Stimulated activated CD4-positive, alpha-beta T cell treated with anti-CD3 and anti-CD28 coated beads, TNF-alpha, amount 100 ng/mL, for 1 hour (primary cell): ENCODE measurements at places on chromosomes 3 and 15.

- no peak for DNase-seq
These were observed 17.8 kb upstream of the ERICH6 start for GRCh38 chr3:150721285-150722130.

- no peak for DNase-seq
These were observed 133.4 kb downstream of the TPRA1 start for GRCh38 chr3:127457094-127457475.

DNA sequence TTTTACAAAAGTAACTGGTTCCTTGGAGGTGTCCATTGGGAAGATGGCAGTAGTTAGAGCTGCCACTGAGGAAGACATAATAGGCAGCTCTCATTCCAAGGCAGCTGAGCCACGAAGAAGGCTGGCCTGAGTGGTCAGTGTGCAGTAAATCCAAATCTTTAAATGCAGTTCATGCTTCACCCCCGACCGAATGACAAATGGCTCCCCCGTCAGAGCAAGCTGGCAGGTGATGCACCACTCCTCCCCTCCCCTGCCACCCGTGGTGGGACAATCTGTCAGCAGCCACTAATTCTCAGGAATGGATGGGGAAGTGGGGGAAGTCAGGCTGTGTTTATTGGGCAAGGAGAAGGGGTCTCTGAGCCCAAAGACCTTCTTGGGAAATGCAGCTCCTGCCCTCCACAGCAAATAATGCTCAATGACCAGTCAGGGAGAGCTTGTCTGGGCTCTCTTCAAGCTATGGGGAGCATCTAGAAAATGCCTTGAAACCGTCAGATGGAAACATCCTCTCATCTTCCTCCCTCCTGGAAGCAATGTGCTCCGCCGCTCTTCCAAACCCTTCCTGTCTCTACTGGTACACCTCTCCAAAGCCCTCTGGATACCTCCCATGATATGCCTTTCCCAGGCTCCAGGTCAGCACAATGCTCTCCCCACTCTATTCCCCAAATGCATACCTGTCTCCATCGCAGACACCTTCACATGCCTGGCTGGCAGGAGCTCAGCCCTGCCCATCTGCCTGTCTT lies 65.4 kb downstream of the LIPC start:
- no peak for DNase-seq

GRCh38 chr3:120274739-120275167 lies 10.3 kb downstream of the GPR156 start:
- no peak for DNase-seq

DNA sequence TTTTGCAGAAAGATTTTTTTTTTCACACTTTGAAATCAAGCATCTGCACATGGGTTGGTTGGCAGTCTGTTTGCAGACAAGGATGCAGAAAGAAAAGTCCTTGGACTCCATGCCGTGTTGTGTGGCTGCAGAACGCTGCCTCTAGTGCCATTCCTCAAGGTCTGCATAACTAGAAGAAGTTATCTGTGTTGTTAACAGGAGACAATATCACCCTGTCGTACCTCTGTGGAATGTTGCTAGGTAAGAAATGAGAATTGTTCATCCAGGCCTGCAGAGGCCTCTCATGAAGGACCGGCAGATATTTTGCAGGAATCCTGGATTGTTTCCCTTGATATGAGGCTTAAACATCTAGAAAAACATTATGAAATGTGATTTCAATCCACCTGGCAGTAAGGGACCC lies 58.5 kb upstream of the PPARG start:
- no peak for DNase-seq

GRCh38 chr15:57236561-57237300 lies 139.6 kb upstream of the CGNL1 start:
- no peak for DNase-seq

- no peak for DNase-seq
These were observed 22.1 kb upstream of the TJP1 start for GRCh38 chr15:29844290-29844903.

DNA sequence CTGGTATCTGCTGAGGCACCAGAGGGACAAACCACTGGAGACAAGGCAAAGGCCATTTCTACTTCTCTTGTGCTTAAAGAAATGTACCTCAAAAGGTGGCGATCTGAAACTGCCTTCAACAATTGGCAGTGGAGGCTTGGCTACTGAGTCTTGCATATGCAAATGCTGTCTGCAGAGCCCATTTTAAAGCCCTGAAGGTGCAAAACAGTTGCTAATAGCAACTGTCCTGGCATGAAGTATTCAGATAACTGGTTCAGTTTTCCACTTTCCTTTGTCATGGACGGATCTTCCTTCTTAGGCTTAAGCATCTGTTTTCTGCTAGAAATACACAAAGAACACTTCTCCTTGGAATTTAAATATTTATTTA lies 71.4 kb upstream of the PSMD6 start:
- DNase-seq = no peak

GRCh38 chr3:57968501-57968900 lies 39.7 kb upstream of the FLNB start:
- no peak for DNase-seq

- DNase-seq = no peak
These were observed 54.6 kb downstream of the SST start for GRCh38 chr3:187615630-187616029.

DNA sequence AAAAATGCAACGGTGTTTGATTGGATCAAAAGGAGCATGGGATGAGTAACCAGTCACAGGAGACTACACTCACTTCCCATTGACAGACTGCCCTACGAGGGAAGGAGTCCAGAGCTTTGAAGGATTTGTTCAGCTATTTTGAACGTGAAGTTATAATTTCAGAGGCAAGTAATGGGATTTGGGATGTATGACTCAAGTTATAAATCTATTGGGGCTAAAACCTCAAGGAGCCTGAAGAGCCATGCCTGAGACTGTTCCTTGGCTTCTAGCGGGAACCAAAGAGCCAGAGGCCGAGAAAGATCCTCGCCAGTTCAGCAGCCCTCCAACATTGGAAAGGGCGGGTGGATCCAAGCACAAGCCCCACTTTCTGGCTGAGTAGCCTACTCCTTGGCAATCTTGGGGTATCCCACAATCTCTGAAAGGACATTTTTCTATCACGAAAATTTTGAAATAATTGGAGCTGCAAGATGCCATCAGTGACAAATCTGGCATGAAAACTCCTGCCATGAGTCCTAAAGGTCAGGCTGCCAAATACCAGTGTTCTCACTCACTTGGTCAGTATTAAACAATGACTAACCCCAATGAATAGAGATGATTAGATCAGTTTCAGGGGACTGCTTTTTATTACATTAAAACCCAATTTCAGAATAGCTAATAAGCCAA lies 48.6 kb upstream of the SLCO2A1 start:
- DNase-seq = no peak

DNA sequence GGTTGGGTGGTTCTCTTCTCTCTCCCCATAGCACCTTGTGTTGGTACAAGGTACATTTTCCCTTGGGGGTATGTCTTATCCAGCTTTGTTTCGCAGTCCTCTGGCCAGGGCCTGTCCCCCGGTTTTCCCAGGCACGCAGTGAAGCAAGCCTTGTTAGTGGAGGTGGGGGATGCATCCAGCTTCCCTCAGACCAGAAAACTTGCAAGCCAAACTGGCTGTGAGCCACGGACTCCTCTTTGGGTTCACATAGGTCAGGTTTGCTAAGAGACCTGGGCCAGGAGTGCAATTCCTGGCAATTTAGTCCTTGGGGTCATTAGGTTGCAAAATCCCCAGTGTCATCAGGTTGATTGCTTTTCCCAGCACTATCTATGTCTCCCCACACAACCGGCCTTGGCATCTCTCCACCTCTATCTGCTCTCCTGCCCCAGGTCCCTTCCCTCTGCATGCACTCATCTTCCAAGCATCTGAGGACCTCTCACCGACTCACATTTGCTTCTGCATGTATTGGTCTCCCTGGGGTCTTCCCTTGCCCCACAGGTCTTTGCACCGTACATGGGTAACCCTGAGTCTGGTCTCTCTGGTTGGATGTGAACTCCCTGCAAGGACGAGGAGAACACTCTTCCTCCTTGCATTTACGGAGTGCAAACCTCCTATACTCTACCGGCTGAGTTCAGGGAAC lies 34.2 kb downstream of the BCL2L10 start:
- DNase-seq = no peak

DNA sequence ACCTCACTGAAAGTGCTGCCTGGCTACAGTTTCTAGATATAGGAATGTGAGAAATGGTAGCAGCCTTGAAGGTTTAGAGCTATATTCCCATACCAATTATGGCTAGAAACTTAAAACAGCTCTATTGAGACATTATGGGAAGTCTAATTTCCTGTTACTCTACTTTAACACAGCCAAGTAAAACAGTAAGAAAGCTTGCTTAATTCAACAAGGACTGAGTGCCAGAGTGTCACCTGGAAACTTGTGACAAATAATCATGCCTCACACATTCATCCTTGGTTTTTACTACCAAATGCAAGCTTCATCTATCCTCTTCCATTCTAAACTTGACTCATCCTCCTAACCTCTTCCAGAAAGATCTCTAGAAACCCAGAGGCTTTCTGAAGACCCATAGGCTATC lies 41.7 kb downstream of the UBE3A start:
- no peak for DNase-seq

- no peak for DNase-seq
These were observed 36.9 kb upstream of the TF start for GRCh38 chr3:133709139-133709750.

GRCh38 chr15:62240121-62241096 lies 75.3 kb upstream of the C2CD4B start:
- no peak for DNase-seq

DNA sequence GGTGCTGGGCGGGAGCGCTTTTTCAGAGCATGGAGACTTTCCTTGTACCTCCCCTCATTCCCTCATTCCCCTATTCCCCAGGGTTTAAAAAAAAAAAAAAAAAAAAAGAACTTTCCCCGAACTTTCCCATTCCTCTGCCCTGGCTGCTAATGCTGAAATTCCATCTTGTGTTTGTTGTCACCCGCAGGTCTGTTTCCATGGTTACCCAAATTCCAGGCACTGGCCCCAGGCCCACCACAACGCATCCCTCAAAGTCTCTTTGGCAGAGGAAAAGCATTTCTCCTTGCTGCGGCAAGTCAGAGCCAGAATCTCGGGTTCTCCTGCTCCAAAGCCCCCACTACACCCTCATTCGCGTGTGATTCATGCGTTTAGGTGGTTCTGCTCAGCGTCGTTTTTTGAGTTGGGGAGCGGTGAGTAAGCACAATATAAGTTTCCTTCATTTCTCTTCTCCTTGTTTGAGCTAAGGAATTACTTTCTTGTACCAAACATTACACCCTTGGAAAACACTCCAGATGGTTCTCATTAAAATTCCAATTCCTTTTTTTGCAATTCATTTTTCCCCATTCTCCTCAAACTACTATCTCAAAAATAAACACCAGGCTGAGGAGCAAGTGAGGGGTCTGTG lies 21.6 kb downstream of the ANAPC13 start:
- no peak for DNase-seq

DNA sequence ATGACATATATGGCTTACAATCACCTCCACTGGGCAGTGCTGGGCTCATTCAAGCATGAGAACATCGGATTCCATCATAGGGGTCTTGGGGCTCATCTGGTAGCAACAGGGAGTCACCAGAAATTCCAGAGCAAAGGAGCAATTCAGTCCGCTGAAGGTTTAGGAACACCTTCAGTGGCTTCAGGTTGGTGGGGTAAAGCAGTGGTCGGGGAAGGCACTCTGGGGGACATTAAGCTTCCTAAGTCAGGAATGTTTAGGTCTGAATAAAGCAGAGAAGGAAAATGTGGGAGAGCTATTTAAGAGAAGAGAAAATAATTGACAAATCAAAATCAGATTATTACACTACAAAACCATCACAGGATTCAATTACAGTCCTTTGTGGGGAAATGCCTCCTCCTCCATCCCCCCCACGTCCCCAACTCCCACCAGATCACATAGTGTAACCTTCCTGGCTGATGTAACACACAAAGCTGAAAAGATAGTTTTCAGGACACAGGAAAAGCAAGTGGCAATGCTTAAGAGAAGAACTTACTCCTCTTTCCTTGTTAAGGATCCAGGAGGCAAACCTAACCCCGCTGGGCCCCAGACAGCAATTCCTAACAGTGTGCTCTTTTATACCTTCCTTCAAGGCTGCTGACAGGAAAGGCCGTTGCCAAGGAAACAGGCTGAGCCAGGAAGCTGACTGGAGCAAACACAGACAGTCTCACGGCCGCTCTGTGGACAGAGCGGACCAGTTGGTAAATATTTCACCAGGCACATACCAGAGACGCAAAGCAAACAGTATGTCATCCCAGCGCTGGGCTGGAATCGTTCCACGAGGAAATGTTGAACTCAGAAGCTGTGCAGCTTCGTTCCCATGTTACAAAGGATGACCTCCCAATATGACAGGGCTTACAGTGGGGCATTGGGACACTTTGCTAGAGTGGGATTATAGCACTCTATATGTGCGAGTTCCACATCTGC lies 57.5 kb upstream of the LMCD1 start:
- no peak for DNase-seq

DNA sequence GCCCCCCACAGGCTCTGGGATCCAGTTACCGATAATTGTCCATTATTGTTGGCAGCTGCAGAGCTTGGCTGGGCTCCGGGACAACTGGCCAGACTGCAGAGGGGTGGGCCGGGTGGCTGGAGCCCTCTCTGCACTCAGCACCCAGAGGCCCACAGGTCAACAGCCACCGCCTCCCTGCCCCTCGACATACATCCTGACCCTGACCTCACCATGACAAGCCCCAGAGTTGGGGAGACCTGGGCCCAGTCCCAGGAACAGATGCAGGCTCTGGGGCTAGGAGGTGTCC lies 22.4 kb downstream of the PTH1R start:
- no peak for DNase-seq

- DNase-seq = no peak
These were observed 23.8 kb downstream of the NANOGP8 start for GRCh38 chr15:35061161-35061824.

DNA sequence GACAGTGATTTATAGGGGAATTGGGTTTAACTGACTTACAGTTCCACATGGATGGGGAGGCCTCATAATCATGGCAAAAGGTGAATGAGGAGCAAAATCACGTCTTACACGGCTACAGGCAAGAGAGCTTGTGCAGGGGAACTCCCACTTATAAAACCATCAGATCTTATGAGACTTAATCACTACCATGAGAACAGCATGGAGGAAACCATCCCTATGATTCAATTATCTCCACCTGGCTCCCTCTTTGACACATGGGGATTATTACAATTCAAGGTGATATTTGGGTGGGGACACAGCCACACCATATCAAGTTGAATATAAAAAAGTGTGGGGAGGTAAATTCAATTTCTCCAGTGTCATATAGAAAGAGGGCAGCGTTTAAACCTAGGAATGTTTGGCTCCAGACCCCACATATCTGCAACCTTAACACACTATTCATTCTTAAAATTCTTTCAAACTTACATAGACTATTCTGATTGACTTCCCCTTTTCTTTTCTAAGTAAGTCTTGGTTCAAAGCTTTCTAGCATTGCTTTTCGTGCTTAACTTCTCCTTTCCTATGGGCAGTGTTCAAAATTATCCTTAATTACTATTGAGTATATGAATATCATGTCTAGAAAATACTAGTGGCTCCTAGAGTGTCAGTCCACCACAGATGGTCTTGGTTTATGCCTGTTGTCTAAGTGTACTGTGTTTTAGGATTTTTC lies 446.7 kb upstream of the GBE1 start:
- no peak for DNase-seq

DNA sequence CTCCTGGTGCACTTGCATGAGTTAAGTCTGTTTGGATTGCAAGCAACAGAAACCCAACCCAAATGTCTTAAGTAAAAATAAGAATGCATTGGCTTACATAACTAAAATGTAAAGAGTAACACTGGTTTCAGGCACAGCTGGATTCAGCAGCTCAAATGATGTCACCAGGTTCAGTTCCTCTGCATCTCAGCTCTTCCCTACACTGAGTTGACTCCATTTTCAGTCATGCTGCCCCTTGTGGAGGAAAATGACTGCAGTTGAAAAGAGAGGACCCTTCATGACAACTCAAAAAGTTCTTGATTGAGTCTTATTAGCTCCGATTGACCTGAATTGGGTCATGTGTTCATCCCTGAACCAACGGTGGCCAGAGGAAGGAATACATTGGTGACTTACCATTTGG lies 138.5 kb upstream of the ABI3BP start:
- DNase-seq = no peak
